ENCODE measurements at places on chromosomes 2 and 18.

GRCh38 chr2:128949360-128949759, 630.7 kb upstream of the HS6ST1 start:
- DNase-seq: no peak

- no peak for DNase-seq
Measured at GRCh38 chr2:35454966-35455638, 900.5 kb upstream of the CRIM1 start.

DNA sequence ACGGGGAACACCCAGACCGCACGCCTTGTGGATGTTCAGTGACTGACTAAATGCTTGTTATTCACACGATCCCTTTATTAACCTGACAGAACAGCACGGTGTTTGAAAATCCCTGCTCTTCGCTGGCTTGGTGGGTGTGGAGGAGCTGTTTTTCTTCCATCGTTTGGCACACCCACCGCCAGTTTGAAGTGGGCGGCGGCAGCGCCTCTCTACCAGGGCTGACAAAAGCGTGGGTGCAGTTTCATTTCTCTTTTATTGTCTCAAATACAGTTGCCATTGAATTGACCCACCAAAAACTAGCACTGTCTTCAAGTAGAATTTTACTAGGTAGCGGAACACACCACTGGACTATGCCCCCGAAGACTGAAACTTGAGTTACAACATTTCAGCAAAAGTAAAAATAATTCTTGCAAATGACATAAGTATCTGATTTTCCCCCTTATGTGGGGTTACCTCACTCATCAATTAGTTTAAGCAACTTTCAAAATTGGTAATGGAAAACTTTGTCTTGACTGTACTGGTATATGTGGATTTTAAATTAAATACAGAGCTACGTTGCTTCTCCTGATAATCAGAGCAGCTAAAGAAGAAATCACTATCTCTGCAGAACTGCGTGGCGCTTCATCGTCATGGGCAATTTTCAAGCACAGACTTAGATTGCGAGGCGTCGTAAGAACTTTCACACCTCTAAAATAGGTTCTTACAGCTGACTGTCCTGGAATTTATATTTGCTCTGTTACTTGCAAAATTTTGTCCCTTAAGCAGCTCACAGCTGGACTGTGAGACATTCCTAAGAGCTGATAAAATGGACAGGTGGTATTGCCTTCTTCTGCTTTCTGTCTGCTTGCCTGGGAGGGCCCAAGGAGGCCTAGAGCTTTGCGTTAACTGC, 60.9 kb downstream of the LDLRAD4 start:
- DNase-seq: no peak

- no peak for DNase-seq
Measured at GRCh38 chr2:205848601-205849000, 166.3 kb downstream of the NRP2 start.

- no peak for DNase-seq
Measured at GRCh38 chr18:57648414-57648813, 26.8 kb upstream of the NARS1 start.

DNA sequence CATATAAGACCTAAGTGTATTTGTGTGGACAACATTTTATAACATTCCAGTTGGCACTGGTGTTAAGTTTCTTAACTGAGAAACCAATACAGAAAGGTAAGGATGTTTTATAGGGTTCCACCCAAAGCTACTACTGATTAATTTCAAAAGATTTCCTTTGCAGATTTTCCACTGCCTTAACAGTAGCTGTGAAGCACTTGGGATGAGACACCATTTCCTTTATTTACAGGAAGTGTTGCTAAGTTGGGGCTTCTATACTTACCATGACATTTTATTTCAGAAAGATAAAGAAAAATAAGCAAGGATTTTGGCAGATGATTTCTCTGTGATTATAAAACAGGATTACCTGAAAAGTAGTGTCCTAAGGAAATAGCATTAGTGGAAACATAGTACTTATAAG, 234.3 kb downstream of the CALCRL start:
- DNase-seq: no peak

GRCh38 chr2:47654790-47655562, 128.0 kb upstream of the MSH6 start:
- no peak for DNase-seq

GRCh38 chr2:18167871-18168270, 289.4 kb downstream of the KCNS3 start:
- no peak for DNase-seq

GRCh38 chr2:124308319-124309062, 283.4 kb downstream of the CNTNAP5 start:
- DNase-seq: no peak

DNA sequence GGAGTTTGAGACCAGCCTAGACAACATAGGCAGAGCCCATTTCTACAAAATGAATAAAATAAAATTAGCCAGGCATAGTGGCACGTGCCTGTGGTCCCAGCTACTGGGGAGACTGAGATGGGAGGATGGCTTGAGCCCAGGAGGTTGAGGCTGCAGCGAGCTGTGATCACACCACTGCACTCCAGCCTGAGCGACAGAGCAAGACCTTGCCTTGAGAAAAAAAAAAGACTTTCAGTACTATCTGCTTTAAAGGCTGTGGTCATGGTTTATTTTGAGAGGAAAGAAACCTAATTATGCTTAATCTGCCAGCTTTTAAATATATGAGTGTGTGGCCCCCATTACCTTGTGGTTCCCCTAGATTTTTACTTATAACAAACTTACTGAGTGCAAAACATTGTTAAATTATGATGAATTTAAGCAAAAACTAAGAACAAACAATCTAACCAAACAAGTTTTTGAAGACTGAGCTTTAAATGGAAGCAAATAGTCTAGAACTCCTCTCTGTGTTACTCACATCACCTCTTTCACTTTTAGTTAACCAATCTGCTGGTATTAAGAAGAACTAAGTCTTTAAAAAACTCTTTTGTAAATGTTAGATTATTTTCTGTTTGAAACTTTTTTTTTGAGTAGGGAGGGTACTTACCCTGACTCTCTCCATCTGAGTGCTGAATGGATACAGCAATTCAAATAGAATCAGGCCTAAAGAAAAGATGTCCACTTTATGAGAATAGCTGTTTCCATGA, 65.4 kb downstream of the EIF2AK3 start:
- no peak for DNase-seq

DNA sequence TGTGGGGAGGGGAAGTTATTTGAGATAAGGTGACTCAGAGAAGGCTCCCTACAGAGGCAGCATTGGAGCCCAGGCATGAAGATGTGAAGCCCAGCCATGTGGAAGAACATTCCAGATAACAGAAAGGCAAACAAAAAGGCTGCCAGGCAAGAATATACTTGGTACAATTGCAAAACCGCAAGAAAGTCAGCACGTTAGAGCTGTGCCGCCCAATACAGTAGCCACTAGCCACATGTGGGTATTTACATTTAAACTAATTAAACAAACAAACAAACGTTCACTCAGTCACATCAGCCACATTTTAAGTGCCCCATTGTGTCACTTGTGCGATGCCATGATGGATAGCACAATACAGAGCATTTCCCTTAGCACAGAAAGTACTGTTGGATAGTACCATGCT, 179.6 kb downstream of the SATB2 start:
- DNase-seq: no peak

- no peak for DNase-seq
Measured at GRCh38 chr2:284896-285492, 2.9 kb downstream of the ALKAL2 start.

DNA sequence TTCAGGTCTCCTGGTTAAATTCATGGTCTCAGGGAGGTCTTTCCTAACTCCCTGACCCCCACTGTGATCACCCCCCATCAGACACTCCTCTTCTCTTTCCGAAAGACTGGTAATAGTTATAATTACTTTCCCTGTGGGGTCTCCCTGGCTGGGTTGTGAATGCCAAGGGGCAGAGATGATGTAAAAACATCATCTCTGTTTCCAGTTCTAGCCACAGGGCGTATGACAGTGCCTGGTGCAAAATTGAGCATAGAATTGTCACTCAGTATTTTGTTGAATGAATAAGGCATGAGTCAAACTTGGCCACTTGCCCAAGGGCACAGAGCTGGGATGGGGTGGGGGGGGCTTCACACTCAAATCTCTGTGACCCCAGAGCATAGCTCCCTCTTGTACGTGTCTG, 65.2 kb downstream of the LTBP1 start:
- no peak for DNase-seq

- no peak for DNase-seq
Measured at GRCh38 chr2:105396254-105397024, 2.4 kb downstream of the FHL2 start.

DNA sequence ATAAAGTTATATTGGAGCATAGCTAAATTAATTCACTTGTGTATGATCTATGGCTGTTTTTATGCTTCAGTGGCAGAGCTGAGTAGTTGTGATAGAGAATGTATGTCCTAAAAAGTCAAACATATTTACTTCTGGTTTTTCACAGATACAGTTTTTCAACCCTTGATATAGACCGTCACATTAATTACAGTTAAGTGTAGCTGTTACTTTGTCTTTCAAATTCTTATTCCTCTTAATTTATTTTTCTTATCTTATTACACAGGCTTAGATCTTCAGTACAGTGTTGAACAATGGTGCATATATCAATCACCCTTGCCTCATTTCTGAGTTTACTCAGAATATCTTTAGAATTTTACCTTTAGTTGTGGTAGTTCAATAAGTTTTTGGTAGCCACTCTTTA, 12.2 kb upstream of the CYRIA start:
- no peak for DNase-seq

DNA sequence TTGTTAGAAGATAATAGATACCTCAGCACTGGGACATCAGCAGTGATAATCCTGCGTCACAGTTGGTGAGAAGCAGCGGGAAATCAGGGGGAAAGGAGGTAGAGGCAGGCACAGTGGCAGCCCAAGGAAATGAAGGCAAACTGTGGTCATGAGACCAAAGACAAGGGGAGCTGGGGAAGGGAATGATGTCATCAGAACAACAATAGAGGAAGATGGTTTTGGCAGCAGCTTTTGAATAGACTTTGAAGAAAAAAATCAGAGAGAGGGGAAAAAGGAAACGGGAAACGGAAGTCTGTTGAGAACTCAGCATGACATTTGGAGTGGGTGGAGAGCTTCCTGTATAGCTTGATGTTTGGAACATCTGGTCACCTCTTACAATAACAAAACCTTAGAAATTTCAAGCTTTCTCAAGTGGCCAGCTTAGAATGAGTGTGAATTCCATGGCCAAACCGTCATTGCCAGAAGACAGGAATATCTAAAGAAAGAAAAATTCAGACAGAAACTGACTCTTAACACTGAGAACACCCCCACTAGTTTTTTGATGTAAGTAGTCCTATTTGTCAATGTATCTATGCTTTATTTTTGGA, 18.4 kb upstream of the YES1 start:
- no peak for DNase-seq

- DNase-seq: no peak
Measured at GRCh38 chr2:207131594-207131993, 34.2 kb downstream of the KLF7 start.

DNA sequence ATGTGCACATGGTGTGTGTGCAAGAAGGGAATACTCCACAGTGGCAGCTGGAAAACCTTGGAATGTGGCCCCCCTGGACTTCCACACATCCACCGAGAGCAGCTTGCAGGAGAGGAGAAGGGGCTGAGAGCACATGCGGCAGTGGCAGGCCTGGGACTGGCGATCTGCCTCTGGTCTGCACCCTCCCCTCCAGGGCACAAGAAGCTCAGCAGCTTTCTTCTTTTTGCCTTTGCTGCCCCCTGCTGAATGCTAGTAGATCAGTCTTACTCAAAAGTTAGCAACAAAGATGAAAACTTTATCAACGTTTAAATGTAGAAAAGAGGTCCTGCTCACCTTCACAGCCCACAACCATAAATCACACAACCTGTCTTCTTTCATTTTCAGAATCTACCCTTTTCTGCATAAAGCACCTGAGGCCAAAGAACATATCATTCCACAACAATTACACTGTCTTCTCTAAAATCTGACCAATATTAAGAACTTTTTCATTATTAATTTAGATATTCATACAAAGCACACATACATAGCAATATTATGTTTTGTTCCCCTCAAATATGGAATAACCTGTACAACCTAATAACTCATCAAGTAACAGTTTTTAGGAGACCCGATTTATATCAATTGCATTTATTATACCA, 34.6 kb downstream of the TGFBRAP1 start:
- DNase-seq: no peak

- DNase-seq: no peak
Measured at GRCh38 chr2:82796132-82796531, 1662.9 kb downstream of the SUCLG1 start.

GRCh38 chr2:58764338-58765104, 523.4 kb upstream of the FANCL start:
- no peak for DNase-seq

- DNase-seq: no peak
Measured at GRCh38 chr18:8834881-8835280, 129.5 kb downstream of the MTCL1 start.

- no peak for DNase-seq
Measured at GRCh38 chr2:30796699-30797098, 10.5 kb downstream of the CAPN13 start.

DNA sequence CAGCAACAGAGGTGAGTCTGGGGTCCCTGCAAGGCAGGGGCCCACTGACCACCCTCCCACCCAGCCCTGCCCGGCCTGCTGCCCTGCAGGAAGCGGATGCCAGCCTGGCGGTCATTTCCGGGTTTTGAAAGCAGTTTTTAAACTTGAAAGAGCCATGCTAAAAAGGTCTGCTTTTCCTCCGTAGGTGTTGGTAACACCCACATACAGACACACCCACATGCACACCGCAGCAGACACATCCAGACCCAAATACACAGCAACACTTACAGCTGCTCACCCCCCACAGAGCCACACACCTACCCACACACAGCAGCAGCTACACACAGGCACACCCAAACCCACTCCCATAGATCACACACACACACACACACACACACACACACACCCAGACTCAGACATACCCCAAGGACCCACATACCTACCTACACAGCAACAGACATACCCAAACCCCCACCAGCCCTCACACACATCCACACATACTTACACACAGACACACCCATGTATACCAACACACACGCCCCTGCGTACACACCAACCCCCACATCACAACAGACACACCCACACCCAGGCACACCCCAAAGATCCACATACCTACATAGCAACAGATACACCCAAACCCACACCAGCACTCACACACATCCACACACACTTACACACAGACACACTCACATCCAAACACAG, 7.6 kb downstream of the ZFP36L2 start:
- DNase-seq: no peak

DNA sequence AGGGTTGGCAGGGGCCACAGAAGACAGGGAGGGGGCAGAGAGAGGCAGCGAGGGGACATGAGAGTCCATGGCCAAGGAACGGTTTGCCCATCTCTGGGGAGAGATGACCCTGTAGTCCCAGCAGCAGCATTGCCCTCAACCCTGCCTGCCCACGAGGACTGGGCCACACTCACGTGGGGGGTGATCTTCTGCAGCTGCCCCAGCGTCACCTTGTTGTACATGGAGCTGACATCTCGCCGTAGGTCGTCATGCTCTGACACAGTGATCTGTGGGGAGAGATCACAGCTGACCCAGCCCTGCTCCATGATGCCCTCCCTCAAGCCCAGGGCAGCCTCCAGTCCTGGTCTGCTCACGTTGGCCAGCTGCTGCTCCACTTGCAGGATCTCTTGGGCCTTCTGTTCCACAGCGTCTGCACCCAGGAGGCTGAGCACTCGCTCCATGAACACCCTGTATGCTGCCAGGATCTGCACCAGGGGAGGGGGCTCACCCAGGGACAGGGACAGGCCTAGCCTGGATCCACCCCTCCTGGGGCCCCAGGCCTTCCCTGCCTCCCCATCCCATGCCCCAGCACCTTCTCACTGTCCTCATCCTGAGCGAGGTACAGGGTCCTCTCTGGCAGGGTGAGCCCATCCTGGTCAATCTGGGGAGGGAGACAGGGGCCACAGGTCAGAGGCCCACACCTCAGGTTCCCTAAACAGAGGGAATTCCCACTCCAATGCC, 2.8 kb downstream of the ECEL1 start:
- DNase-seq: no peak

GRCh38 chr18:77567205-77567604, 317.6 kb downstream of the GALR1 start:
- no peak for DNase-seq

All from ascending aorta (tissue), 2 donors.